Right lung (tissue), 10 donors: ENCODE measurements at places on chromosomes 2 and 18. TPM values are rescaled to one million over a fixed set of nuclear protein-coding genes. Genes with fewer than 3 reads are reported as not detected.

GRCh38 chr18:46182633-46183358 lies 78.6 kb downstream of the HAUS1 start:
- no peak for DNase-seq

DNA sequence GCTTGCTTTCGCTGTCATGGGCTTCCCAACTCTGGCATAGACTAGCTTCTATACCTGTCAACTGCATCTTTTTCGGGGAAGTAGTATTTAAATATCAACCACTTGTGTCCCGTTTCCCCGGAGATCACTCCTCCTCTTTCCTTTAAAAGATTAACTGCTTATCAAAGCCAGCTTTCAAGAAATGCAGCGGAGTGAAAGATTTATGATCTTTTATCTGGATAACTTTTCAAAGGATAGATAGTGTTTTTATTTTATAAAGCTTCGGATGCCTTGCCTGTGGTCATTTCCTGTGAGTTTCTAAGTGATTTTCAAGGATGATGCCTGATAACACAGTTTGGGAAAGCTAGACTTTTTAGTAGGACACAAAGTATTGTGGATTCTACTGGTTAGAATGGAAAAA lies 2.9 kb upstream of the IGFBP5 start:
- DNase-seq = no peak

GRCh38 chr2:36798724-36799123 lies 102.2 kb downstream of the VIT start:
- no peak for DNase-seq

The RBM44 gene
- 0.94 TPM for polyA plus RNA-seq

The LRRC30 gene
- not detected for polyA plus RNA-seq
